Activated CD4-positive, alpha-beta T cell treated with anti-CD3 and anti-CD28 coated beads, Interleukin-2, Interleukin-4, amounts not matched to agents 100 ng/mL and 50 ng/mL, durations not matched to agents 16 hours and 8 hours (primary cell): ENCODE measurements at places on chromosomes 6 and 20.

GRCh38 chr20:31355981-31356380, 12.4 kb upstream of the DEFB118 start:
- DNase-seq = no peak

- DNase-seq = no peak
These were observed 455.0 kb downstream of the RFPL4B start for GRCh38 chr6:112802144-112802543.

DNA sequence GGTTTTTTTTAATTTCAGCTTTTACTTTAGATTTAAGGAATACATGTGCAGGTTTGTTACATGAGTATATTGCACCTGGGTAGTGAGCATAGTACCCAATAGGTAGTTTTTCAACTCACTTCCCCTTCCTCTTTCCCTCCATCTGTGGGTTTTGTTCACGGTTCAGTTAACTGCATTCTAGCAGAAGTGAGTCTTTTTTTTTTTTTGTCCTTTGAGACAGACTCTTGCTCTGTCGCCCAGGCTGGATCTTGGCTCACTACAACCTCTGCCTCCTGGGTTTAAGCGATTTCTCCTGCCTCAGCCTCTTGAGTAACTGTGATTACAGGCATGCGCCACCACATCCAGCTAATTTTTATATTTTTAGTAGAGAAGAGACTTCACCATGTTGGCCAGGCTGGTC, 8.7 kb downstream of the UBR2 start:
- DNase-seq = no peak

GRCh38 chr6:92150553-92150952, 1268.8 kb downstream of the EPHA7 start:
- no peak for DNase-seq

GRCh38 chr6:102907181-102907580, 1513.7 kb downstream of the GRIK2 start:
- no peak for DNase-seq

DNA sequence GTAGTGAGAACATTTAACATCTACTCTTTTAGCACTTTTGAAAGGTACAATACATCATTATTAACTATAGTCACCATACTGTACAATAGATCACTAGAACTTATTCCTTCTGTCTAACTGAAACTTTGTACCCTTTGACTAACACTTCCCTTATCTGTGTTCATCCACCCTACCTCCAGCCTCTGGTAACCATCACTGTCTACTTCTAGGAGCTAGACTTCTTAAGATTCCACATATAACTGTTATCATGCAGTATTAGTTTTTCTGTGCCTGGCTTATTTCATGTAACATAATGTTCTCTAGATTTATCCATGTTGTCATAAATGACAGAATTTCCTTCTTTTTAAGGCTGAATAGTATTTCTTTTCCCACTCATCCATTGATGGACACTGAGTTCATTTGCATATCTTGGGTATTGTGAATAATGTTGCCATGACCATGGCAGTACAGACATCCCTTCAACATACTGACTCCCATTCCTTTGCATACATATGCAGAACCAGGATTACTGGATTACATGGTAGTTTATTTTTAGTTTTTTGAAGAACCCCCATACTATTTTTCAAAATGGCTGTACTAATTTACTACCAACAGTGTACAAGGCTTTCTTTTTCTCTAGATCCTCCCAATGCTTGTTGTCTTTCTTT, 135.7 kb downstream of the MOXD1 start:
- no peak for DNase-seq

- DNase-seq = no peak
These were observed 43.4 kb upstream of the TFAP2A start for GRCh38 chr6:10458287-10458686.

DNA sequence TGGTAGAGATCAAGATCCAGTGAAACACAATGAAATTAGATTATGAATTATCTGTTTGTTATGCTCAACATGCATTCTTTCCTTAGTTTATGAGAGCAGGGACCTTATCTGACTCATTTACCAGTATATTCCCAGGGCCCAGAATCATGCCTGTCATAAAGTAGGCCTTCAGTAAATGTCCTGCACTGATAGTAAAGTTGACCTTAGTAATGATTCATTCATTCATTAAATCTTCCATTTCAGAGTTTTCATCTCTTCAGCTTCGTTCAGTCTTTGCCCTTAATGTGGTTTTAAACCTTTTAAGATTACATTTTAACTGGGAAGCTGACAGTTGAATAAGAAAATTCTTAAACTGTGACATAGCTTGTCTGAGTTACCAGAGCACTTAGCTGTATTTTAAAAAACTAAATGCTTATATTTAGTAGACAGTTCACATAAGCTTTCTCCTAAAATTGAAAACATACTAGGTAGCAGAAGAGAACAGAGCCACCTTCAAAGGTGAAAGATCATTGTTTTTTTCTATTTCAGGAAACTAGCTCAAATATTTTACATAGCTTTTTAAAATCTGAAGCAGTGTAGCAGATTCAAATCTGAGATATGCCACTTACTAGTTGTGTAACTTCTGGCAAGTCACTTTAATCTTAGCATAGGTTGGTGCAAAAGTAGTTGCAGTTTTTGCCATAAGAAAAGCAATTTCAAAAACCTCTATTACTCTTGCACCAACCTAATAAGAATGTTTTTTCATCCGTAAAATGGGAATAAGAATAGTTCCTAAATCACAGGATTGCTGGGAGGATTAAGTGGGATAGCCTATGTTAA, 41.4 kb downstream of the MCM8 start:
- DNase-seq = no peak

GRCh38 chr6:140747114-140747513, 1372.7 kb upstream of the CITED2 start:
- no peak for DNase-seq

DNA sequence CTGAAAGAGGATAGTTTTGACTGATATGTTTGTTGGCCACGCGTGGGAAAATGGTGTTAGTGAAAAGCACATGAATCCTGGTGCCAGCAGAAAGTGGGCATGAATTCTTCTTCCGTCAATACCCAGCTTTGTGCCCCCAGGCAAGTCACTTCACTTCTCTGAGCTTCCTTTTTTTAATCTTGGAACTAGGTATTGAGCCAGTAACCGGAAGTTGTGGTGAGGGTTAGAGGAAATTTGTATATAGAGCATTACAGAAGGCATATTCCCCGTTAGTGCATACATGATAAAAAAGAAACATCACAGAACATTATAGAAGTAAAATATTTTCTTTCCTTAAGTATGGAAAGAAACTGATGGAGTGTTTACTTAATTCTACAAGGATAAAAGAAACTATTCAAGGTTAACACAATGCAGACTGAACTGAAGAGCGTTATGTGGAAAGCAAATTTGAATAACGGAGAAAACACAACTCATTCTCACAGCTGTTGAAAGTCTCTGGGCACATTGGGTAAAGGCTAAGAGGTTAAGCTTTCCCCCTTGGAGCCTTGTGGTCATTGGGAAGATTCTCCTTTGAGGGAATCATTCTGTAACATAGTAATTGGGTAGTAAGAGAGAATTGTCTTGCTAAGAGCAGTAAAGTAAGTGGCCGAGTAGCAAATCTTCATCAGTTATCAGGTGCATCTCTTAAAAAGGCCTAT, 223.1 kb downstream of the BCAS1 start:
- peak; percentile 36 for DNase-seq

DNA sequence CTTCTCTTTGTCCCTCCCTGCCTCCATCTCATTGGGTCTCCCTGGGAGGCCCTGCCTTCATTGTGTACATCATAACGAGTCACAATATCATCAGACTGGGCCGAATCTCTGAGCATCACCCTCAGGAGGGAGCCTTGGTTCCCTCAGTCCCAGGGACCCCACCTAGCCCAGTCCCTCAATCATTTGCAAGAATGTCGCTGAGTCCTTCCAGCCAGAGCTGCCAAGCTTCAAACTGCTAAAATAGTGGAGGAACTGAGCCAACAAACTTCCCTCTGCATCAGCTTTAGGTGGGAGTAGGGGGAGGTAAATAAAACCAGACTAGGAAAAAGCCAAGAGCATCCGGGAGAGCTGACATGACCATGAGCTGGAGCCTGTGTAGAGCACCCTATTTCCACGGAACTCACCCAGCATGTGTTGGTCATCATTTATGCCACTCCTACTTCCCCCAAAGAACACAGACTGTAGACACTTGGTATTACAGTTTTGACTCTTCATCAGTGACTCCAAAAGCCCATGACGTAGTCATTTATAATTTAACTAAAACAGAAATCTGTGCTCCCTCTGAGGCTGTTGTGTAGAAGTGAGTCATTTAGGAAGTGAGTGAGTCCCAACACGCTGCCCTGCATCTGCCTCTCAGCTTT, 28.8 kb upstream of the IL17A start:
- peak; percentile 91 for DNase-seq

GRCh38 chr6:138454981-138455706, 44.1 kb downstream of the NHSL1 start:
- peak; percentile 69 for DNase-seq

DNA sequence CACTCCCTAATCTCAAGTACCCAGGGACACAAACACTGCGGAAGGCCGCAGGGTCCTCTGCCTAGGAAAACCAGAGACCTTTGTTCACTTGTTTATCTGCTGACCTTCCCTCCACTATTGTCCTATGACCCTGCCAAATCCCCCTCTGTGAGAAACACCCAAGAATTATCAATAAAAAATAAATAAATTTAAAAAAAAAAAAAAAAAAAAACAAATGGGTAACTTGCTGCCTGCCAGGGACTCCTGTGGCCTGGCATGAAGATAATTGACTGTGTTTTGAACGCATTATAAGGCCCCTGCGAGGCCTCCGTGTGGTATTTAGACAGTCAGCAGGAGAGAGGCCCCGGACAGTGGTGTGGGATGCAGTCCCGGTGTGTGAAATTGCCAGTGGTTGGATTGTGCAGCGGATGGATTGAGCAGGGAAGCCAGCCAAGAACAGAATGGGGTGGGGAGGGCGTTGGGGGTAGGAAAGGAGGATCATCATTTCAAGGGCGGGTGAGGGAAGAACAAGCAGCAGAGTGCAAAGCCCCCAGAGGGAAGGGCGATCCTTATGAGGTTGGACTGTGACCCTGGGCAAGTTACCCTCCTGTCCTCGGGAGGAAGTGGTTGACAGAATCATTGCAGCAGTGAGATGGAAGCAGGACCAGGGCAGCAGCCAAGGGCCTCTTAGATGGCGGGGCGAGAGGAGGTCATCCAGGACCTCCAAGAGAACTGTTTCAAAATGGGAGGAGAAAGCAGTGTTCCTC, 43.3 kb downstream of the PPARD start:
- DNase-seq = no peak

GRCh38 chr20:45944965-45945677, 10.6 kb downstream of the PCIF1 start:
- no peak for DNase-seq

DNA sequence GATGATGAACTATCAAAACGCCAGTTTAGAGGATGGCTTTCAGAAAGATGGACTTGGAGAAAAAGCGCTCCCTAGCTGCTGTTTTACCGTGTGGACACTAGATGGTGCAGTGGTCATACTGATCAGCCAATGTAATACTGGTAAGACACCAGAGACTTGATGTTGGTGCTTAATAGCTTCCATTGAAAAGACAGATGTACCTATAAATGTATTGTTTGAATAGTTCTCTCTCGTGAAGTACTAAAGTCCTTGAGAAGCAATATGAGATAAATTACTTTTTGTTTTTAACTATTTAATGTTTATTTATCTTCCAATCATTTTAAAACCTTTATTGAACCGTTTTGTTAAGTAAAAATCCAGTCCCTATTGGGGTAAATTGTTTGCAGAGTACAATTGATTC, 63.9 kb upstream of the FUCA2 start:
- DNase-seq = peak; percentile 76

DNA sequence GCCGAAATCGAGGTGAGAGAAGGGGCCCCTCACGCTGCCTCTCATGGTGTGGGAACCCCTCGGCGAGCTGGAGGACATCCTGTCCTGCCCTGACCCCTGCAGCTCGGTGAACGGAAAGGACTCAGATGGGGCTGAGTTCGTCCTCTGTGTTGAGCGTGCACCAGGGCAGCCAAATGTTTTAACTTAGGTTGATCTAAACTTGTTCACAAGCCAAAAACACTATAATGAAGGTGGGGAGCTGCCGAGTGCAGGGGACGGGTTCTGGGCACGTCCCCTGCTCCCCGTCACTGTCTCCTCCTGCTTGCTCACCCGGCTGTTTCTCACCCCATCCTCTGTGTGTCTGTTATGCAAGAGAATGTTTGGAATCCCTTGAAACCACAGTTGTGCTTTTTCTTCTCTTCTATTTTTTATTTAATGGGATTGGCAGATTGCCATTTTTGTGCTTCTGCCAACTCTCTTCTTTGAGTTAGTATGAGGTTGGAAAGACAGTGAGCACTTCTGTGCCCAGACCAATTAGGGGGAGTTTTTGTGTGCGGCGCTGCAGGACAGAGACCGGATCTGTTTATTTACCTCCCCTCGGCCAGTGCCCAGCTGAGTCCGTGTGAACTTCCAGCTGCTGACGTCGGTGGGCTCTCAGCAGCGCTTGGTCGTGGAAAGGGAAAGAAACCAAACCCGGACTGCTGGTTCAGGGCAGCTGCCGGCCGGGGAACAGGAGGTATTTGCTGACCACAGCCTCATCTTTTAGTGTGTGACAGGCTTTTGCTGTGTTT, 158.1 kb downstream of the DTNBP1 start:
- no peak for DNase-seq

GRCh38 chr20:51386586-51386985, 155.9 kb downstream of the NFATC2 start:
- DNase-seq = peak; percentile 83

DNA sequence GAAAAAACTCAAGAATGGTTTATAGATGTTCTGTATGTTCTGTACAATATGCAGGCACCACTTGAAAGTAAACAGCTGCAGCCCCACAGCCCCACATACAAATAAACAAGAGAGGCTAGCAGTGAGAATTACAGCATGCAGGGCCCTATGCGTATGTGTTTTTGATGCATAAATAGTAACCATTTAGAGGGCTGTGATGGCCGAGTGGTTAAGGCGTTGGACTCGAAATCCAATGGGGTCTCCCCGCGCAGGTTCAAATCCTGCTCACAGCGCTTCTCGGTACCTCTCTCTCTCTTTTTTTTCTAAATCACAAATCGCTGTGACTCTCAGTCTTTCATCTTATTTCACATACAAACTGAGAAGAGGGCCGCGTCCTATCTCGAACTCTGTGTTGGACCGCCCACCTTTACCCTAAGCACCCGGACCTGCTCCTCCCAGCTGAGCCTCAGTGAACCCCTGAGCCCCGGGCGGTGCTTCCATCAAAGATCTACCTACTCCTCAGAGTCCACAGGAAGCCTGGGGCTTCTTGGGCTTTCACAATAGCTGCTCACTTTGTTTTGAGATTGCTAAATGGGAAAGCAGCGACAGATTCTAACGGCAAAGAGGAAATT, 37.7 kb upstream of the PRSS16 start:
- peak; percentile 44 for DNase-seq

DNA sequence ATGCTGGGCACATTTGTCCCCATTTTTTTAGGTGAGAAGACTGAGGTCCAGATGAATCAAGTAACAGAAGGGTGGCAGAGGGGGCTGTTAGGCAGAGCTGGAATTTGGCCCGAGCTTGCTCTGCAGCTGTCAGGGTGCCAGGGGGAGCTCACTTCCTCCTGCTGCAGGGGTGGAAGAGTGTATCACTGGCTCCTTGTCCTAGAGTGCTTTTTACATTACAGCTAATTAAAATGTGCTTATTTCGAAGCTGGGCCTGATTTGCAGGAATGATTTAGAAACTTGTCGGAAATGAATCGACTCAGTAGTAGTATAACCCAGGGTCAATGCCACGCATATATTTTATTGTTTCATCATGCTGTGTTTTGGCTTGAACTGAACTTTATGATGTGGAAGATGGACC, 11.1 kb downstream of the TOX2 start:
- no peak for DNase-seq

GRCh38 chr6:92806254-92806653, 613.1 kb downstream of the EPHA7 start:
- DNase-seq = no peak
